ENCODE measurements at places on chromosomes 6 and 20.

GRCh38 chr20:47280228-47280627 lies 76.3 kb downstream of the ZMYND8 start:
- DNase-seq = no peak

DNA sequence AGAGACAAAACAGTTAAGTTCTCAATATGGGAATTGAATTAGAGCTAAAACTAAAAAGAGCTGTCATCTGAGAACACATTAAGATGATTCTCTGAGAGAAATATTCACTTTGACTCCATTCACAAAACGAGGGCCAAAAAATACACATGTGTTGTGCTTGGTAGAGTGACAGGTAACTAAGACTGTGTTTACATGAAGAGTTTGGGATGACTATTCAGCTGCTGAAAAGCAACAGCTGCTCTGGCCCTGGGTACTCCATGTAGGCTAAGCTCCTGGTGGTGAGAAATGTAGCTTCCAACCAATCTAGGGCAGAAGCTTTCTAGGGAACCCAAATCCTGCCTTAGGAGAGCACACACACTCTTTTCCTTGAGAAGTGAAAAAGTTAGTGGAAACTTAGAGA lies 184.5 kb downstream of the COL21A1 start:
- no peak for DNase-seq

DNA sequence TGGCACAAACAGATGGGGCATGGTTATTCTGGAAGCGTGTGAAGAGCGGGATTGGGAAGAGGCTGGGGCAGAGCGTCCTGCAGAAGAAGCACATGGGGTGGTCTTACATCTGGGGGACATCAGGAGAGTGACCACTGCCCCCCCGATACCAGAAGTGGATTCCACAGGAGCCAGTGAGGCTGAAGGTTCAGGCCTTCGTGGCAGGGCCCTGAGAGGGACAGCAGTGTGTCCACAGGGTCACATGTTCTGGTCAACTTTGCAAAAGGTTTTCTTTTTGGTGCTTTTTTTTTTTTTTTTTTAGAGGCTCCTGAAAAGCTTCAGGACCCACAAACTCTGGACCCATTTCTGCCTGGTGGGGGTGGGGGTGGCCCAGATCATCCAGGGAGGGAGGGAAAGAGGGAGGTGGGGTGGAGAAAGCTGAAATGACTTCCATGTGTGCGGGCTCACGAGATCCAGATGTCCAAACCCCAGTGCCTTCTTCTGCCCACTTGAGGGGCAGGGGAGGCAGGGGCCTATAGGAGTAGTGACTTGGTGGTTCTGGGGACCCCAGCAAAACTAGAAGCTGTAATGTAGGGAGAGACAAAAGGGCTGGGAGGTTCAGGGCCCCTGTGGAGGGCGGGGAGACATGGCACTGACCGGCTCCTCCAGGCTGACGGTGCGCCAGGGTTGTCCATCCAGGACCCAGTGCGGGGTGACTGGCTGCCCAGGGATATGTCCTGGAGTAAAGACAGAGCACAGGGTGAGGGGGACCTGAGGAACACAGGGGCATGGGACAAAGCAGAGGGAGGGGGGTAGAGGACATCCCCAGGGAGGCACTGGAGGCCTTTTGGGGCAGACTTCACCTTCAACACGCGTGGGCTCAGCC lies 2.7 kb downstream of the ADAM33 start:
- no peak for DNase-seq

DNA sequence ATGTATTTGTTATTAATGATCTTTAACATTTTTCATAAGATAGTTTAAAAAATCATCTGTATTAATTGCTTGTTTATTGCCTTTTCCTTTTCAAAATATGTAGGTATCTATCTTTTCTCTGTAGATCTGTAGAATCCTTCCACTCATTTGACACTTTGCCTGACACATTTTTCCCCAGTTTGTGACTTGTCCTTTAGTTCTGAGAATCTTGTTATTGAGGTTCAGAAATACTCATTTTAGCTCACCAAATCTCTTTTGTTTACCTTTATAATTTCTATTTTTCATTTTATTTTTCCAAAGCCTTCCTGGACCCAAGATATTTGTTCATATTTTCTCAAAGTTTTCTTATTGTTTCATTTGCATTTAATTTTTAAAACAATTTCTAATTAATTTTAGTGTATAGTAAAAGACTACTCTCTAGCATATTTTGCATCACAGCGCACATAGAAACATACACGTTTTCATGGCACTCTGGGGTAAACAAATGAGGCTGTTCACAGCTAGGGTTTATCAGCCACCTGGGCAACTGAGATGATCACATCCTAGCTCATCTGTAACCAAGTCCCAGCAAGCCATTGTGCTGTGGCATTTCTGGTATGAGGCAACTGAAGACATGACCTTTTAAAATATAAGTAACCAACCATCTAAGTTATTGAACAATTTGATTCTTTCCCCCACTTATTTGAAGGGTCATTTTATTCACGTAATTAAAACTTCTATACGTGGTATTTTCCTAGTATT lies 275.7 kb downstream of the ADGB start:
- no peak for DNase-seq

DNA sequence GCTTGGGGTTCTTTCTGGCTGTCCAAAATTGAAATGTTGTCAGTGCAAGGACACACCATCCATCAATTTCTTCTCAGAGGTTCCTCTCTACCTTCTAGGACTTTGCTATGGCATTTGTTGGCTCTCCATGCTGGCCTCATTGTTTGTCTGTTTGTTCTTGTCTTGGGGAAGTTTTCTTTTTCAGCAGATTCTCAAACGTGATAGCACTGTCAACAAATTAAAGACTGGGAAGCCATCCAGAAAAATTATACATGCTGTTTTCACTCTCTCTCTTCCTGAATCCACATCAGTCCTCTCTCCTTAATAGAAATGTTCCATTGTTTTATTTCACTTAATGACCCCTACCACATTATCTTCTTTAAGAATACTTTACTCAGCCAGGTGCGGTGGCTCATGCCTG lies 130.4 kb downstream of the PCSK2 start:
- DNase-seq = no peak

GRCh38 chr20:10662661-10663458 lies 10.9 kb downstream of the JAG1 start:
- DNase-seq = no peak

DNA sequence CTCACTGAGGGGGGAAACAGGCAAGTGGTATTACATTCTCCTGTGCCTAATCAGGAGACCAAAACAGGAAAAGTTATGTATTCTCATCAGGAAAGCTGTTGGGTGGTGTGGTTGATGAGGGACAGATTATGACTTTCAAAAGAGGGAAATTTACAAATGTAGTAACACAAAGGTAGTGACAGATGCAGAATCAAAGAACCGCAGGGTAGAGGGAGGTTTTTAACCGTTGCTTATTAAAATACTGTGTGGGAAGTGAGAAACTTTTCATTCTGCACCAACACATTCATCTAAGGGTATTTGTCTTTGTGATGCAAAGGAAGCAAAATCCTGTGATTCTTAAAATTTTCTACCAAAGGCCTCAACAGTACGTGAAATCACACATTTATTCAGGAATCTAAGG lies 288.2 kb upstream of the MAN1A1 start:
- DNase-seq = no peak
